Cerebellar nuclear complex (tissue), 1 donor: ENCODE measurements at places on chromosomes 4 and X.

- no peak for DNase-seq
Observed at GRCh38 chr4:77615153-77615552, 9.5 kb downstream of the CXCL13 start.

DNA sequence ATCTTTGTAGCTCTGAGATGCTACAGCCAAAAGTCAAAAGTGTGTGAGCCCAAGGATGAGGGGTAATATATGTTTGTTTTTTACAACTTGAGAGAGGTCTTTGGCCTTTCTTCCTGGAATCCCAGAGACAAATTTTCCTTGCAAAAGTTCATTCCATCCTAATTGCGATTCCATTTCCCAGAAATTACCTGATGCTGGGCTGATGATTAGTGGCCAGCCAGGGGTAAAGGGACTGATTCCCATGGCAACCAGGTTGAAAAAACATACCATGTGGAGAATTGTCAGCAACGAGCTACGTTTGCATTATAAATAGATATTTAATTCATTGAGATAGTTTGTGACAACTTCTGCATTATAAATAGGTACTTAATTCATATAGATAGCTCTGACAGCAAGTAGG is 17.8 kb downstream of the IGSF1 start:
- DNase-seq, result no peak

DNA sequence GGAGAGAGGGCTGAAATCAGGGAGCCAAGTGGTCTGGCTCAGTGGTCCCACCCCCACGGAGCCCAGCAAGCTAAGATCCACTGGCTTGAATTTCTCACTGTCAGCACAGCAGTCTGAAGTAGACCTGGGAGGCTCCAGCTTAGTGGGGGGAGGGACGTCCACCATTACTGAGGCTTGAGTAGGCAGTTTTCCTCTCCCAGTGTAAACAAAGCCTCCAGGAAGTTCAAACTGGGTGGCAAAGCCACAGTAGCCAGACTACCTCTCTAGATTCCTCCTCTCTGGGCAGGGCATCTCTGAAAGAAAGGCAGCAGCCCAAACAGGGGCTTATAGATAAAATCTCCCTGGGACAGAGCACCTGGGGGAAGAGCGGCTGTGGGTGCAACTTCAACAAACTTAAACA is 88.1 kb downstream of the NPFFR2 start:
- no peak for DNase-seq

DNA sequence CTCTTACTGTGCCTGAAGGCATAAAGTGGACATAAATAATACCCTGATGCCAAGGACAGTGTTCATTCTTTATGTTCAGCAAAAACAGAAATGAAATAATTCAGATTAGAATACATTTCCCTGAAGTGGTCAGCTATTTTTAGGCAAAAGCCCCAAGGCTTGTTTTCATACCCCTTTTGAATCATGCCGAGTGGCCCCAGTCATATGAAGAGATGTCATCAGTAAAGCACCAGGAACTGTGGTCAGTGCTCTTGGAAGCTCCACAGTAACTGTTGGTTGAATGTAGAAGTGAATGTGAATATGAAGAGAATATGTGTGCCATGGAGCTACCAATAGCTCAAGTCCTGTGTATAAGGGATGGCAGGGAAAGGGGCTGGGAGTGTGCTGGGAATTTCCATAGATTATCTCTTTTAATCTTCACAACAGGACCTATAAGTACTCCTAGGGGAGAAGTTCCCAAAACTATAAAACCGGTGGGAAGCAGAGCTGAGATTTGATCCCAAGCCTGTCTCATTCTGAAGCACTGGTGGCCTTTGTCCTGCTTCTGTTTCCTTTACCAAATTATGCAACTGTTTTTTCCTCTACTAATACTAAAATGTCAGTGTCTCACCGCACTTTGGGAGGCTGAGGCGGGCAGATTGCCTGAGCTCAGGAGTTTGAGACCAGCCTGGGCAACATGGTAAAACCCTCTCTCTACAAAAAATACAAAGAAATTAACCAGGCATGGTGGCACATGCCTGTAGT is 52.6 kb downstream of the FNIP2 start:
- no peak for DNase-seq

GRCh38 chrX:132258509-132258908 is 39.3 kb upstream of the RAP2C start:
- DNase-seq, result no peak

- DNase-seq, result no peak
Observed at GRCh38 chr4:37675587-37676290, 10.4 kb downstream of the RELL1 start.

GRCh38 chr4:79689740-79690139 is 281.7 kb upstream of the GK2 start:
- DNase-seq, result no peak

DNA sequence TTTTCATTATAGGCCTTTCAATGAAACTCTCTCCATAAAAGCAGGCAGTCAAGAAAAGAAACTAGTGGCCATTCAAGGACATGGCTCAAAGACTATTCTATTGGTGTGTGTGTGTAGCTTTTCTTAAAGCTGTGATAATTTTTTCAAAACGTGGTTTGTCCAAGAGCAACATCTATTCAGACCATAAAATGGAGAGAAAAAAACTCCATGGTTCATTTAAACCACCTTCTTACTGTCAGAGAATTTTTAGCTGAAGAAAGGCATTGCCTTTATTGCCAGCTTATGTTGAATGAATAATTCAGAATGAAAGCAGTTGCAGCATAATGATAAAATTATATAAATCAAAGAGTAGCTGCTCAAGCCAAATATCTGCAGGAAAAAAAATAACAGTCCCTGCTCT is 325.5 kb downstream of the PCDH18 start:
- DNase-seq, result no peak
